ENCODE measurements at places on chromosomes 5 and 9.
A peak's percentile ranks its signal among the peaks of the same experiment; 100 is the strongest.

DNA sequence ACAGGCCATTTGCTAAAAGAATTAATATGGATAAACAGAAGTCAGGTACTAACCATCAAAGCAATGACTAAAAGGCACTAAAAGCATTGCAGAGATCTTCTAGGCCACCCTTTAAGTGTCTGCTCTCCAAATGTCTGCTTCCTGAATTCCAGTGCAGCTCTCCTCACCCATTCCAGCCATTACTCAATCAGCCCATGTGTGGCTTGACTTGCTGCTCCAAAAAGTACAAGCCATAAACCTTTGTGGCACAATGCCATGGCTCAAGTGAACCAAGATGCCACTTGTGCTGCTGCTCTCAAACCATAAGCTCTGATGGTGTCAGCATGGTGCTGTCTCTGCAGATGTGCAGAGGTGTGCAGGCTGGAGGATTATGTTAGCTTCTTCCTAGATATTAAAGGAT, 290.2 kb upstream of the POU5F2 start:
- no peak for DNase-seq

- DNase-seq = no peak
These were observed 62.1 kb upstream of the NUDT12 start for GRCh38 chr5:103624675-103625074.

- peak; percentile 23 for DNase-seq
These were observed 18.4 kb upstream of the GSN start for GRCh38 chr9:121249563-121249962.

DNA sequence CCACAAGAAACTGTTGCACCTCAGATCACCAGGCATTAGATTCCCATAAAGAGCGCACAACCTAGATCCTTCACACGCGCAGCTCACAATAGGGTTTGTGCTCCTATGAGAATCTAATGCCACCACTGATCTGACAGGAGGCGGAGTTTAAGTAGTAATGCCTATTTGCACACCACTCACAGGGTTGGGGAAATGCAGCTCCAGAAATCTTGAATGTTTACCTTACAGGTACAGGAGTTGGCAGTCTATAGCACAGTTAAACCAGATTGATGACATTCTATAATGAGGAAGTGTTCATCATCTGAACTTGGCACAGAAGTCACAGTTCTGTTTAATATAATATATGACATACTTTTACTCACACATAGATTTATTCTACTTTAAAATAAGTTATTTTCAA, 732.2 kb upstream of the ZNF608 start:
- no peak for DNase-seq

- no peak for DNase-seq
These were observed 350.2 kb downstream of the DTWD2 start for GRCh38 chr5:118637947-118638670.

- no peak for DNase-seq
These were observed 902 bp downstream of the BDP1 start for GRCh38 chr5:71456362-71456743.

GRCh38 chr9:132049323-132049882, 30.3 kb downstream of the MED27 start:
- DNase-seq = no peak

- DNase-seq = no peak
These were observed 4.4 kb downstream of the TGFBI start for GRCh38 chr5:136033234-136033633.

- DNase-seq = no peak
These were observed 3.7 kb downstream of the GSN start for GRCh38 chr9:121271368-121272341.

- no peak for DNase-seq
These were observed 16.9 kb upstream of the TMEM250 start for GRCh38 chr9:136135326-136136126.

GRCh38 chr5:134600600-134600999, 32.0 kb downstream of the SAR1B start:
- DNase-seq = no peak

DNA sequence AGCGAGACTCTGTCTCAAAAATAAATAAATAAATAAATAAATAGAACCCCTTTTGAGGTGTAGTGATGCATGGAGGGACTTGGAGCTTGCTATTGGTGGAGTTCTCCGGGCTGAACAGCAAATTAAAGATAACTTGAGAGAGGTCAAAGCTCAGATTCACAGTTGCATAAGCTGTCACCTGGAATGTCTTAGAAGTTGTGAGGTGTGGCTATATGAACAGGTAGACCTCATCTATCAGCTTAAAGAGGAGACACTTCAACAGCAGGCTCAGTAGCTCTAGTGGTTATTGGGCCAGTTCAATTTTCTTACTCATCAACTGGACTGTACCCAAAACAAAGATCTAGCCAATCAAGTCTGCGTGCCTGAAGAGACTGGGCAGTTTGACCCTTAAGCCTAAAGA, 11.7 kb upstream of the STING1 start:
- DNase-seq = no peak

DNA sequence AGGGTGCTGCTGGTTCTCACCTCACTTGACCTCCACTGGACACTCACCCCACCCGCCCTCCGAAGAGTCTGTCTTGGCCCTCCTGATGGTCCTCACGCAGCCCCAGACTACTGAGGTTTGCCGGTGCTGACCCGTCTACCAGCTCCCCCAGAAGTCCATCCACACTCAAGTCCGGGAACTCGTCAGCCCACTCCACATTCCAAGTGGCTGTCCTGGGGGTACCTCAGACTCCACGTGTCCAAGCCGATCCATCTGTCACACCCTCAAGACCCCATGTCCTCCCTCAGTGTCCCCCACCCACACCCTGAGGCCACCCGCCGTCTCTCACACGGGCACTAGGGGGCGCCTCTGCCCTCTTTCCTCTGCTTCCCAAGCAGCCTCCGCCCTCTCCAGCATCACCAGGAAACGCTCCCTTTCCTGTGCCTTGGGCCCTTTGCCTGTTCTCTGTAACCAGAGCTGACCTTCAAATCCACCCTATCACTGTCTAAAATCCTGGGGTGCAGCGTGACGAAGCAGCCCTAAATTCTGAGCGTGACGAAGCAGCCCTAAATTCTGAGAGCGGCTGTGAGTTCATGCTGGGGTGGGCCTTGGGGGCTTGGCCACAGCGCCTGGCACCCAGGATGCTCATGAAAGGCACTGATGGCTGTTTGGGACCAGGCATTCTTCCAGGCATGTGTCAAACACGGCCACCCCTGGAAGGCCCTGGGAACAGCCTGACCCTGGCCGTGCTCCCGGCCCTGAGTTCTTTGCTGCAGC, 95.7 kb downstream of the KCNT1 start:
- DNase-seq = no peak

DNA sequence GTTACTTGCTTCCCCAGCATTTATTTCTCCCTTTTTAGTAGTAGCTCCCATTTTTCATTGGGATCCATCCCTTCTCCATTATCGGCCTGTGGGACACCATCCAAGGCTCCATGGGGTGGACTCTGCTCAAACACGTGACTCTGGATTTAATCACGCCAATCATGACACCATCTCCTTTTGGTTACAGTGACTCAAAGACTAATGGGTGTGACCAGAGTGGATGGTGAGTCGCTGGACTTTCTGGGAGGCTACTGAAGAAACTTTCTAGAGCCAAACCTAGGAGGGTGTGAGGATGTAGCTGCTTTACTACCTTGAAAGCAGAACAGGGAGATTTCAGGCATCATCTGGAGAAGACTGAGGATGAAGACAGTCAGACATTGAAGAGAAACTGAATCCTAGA, 93.1 kb downstream of the PJA2 start:
- no peak for DNase-seq

Data from CD4-positive, alpha-beta T cell treated with Interleukin-17A for 1 hour (primary cell).